ENCODE measurements at places on chromosomes 4 and X.
A peak's percentile ranks its signal among the peaks of the same experiment; 100 is the strongest.

DNA sequence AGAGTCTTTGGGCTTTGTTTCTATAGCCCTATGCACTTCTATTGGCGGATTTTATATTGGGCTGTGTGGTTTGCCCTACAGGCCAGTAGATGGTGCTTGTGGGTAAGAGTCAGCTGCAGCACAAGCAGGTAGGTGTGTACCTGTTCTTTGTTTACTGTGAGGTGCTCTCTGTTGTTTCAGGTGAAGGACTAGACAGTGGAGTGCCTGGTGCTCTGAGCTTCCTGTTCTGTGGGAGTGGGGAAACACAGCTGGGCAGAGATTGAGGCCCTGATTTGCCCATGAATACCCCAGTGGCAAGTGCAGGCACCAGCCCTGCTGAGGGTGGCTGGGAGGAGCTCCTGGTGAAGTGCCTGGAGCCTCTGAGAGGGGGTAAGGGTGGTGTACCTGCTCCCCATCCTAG, 26.3 kb upstream of the UCP1 start:
- peak; percentile 69 for ATAC-seq

GRCh38 chrX:74922922-74923543, 2.2 kb downstream of the NEXMIF start:
- no peak for ATAC-seq

GRCh38 chrX:1885116-1885515, 270.3 kb downstream of the ASMT start:
- ATAC-seq = no peak

- peak; percentile 64 for ATAC-seq
Measured at GRCh38 chr4:39348371-39349315, 17.5 kb downstream of the RFC1 start.

DNA sequence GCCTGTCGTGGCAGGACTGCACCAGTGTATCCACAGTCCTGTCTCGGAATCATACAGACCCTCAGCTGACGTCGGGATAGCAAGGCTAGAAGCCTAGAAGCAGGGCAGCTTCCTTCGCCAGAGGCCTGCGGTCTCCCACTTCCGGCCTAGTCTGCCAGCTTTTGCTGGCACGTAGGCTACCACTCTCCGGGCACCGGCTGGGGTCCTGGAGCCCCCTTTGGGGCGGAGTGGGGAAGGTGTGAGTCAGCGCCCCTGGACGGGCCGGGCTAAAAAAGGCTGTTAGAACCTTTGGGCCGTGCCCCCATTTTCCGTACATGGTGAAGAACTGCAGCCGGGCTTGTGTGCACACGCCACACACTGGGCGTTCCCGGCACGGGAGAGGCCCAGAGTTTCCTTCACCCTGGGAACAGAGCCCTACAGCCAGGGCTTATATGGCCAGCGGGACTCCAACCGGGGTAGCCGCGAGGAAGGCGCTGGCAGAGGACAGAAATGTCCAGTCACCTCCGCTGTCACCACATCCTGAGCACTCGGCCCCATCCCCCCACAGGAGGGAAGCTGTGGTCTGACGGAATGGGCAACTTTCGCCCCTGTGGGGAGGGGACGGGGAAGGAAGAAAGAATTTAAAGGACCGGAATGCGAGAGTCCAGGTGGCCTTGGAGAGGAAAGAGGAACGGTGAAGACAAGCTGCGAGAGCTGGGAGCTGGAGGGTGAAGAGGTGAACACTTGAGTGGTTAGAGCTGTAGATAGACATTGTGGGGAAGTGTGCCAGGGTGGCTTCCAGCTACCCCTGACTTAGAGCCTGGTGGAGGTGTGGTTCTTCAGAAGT, 4.6 kb downstream of the MAGIX start:
- peak; percentile 59 for ATAC-seq

GRCh38 chr4:86670298-86670697, 76.2 kb downstream of the PTPN13 start:
- no peak for ATAC-seq

DNA sequence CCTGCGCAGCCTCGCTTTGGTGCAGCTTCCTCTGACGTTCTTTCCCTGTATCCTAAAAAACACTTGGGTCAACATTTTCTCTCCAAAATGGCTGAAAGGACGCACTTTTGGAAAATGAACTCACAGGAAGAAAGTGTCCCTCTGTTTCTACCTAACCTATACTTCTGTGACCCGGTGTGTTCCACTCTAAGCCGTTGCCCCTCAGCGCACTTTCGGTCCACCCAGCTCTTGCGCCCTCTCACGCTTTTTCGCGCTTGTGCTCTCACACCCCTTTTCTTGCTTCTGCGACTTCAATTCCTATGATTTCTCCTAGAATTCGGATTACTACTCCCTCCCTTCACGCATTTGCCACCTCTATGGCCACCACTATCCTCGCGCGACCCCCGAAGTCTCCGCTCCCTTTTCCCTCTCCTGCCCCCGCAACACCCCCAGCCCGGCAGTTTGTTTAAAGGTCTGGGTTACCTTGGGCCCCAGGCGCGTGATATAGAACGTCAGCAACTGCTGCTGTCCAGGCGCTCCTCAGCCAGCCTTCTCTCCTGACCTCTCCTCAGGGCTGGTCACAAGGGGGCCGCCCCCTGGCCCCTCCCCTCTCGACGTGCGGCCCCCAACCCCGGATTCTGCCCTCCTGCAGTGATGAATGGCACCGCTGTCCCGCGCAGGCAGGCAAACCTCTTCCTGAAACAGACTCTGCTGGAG, at the start of gene USP51:
Gene USP51, minus strand, starts transcription at position 535 of the 696 bp plus-strand sequence. CDS start 909 bp downstream, outside the sequence.
- peak; percentile 69 for ATAC-seq

- ATAC-seq = peak; percentile 49
Measured at GRCh38 chrX:2595258-2595657, 94.5 kb upstream of the DHRSX start.

GRCh38 chrX:43592597-43592996, 63.5 kb upstream of the MAOA start:
- ATAC-seq = no peak

- ATAC-seq = no peak
Measured at GRCh38 chrX:39805022-39805421, 292.7 kb downstream of the BCOR start.

- peak; percentile 78 for ATAC-seq
Measured at GRCh38 chr4:74311696-74312313, 3.5 kb downstream of the EPGN start.

- ATAC-seq = no peak
Measured at GRCh38 chr4:165922747-165923146, 49.7 kb downstream of the TLL1 start.
